SK-N-SH (cell line): ENCODE measurements at places on chromosomes 7 and 10. TPM values are rescaled to one million over a fixed set of nuclear protein-coding genes. Genes with fewer than 3 reads are reported as not detected.

MPP7 gene
- polyA plus RNA-seq: 0.02 TPM in 1 of 2 replicates, not detected in the other

DNA sequence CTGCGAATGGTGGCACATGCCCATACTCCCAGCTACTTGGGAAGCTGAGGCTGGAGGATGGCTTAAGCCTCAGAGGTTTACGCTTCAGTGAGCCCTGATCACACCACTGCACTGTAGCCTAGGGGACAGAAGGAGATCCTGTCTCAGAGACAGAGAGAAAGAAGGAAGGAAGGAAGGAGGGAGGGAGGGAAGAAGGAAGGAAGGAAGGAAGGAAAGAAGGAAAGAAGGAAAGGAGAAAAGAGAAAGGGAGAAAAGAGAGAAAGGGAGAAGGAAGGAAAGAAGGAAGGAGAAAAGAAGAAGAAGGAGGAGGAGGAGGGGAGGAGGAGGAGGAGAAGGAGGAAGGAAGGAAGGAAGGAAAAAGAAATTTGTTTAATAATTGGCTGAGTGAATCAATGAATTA is 13.0 kb upstream of the SAR1A start:
- DNase-seq: no peak

GRCh38 chr7:156496363-156496769 is 144.2 kb upstream of the RNF32 start:
- no peak for DNase-seq

GRCh38 chr7:115038158-115038557 is 116.3 kb downstream of the MDFIC start:
- DNase-seq: no peak

DNA sequence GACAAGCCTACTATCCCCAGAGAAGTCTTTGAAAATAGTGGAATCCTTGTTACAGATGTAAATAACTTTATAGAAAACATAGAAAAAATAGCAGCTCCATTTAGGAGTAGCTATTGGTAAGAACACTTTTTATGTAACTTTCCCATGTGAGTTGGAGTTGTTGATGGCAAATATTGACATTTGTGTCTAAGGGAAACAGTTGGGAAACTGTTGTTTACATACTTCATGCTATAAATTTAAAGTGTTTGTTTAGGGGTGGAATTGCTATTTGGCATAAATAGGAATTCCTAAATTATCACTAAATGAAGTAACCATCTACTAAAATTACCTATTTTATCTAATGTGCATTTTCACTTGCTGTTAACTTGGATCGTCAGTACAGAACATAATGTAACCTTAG is 50.7 kb downstream of the GDI2 start:
- DNase-seq: no peak

- peak; percentile 61 for DNase-seq
Observed at GRCh38 chr7:5452937-5453540, 29.4 kb upstream of the TNRC18 start.

DNA sequence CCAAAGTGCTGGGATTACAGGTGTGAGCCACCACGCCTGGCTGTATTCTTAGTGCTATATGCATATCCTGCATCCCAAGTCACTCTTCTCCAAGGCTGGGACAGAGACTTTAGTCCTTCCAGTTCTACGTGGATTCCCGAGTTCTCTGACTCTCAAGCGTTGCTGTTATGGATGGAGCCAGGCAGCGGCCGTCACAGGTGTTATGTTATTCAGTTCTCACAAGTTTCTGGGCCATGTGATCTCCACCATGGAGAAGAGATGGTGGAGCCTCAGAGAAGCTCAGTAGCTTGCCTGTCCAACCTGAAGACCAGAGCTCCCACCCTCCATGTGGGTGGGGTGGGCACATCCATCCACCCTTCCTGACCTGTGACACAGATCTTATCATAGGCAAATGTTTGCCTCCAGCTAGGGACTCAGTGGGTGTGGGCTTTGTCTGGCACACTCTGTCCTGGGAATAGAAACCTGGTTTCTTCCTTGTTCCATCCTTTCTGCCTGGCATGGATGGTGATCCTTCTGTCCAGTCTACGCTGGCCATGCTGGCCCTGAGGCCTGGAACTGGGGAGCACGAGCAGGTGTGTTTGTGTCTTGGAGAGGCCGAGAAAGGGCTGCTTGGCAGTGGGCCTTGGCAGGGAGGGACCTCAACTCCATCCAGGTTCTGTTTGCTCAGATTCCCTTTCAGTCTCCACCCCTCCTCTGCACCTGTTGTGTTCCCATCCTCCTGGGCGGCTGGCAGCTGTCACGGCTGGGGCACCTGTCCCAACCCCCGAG is 55.3 kb downstream of the NEURL1 start:
- peak; percentile 5 for DNase-seq

DNA sequence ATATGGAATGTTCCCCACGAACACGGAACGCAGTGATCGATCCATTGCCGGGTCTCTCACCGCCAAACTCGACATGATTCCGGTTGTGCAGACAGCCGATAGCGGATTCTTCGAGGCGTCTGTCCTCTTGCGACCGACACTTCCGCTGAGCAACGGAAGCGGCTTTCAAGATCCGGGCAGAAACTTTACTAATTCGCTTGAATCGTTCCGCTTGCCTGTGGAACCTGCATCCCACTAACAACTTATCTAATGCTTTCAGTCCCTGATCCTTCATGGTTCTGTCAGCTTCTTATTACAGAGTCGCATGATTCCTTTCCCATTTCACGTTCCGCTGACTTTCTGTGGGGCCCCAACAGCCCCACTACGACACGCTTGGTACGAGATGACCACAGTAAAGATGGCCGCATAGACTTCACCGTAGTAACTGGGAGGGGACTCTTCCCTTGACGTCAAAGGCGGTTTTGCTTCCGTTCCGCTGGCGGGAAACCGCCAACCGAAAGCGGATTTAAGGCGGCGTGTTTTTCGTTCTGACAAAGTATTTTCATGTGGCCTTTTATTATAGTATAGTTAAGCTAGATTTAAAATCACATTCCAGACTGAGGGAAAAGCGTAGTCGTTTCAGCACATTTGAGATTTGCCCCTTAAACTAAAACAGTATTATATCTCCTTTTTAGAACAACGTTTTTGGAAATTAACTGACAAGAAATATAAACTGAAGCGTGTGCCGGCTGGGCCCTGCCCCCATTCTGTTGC is at the start of gene CSTF2T:
Gene CSTF2T (minus strand): TSS at position 121 of the 753 bp plus-strand sequence. CDS start 46 bp downstream, at position 75.
- DNase-seq: peak; percentile 64

- no peak for DNase-seq
Observed at GRCh38 chr7:137891016-137891655, 44.4 kb upstream of the DGKI start.
